Amniotic epithelial cell (primary cell): ENCODE measurements at places on chromosomes 2 and 18.

DNA sequence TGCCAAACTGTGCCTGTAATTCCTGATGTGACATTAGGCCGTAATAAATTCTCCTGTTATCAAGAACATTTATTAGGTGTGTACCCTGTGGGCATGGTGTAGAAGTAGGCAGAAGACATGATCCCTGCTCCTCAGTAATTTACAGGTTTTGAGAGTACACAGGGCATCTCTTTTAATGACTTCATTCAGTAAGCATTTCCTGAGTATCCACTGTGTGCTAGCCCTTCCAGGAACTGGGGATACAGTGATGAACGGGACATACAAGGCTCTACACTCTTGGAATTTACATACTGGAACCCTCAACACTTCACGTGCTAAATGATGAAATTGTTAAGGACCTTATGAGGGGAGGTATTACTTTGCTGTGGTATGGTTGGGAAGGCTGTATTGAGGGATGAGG is 30.2 kb downstream of the DIS3L2 start:
- DNase-seq: peak; percentile 41

DNA sequence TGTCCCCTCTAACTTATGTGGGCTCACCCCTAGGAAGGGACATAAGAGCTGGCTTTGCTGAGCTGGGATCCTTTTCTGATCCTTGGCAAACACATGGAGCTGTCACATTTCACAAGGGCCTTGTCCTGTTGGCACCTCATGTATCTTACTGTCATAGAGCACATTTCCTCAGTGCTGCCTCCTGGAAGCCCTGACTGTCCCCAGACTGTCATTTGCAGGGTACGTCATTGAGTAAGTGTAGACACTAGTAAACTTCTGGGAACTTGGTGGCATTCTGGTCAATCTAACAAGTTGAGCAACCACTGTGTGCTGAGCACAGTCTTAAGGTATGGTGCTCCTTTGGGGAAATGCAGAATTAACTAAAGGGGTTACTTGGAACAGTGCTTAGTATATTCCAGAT is 94.5 kb upstream of the IL1R2 start:
- DNase-seq: no peak

GRCh38 chr2:206361407-206362045 is 81.8 kb upstream of the ADAM23 start:
- no peak for DNase-seq

- peak; percentile 31 for DNase-seq
Measured at GRCh38 chr2:150478200-150478974, 9.1 kb downstream of the RND3 start.

- DNase-seq: no peak
Measured at GRCh38 chr2:127166231-127166860, 53.8 kb downstream of the CYP27C1 start.

- DNase-seq: no peak
Measured at GRCh38 chr2:55420871-55421270, 1.2 kb upstream of the CCDC88A start.
